ENCODE measurements at places on chromosomes 16 and 17.

DNA sequence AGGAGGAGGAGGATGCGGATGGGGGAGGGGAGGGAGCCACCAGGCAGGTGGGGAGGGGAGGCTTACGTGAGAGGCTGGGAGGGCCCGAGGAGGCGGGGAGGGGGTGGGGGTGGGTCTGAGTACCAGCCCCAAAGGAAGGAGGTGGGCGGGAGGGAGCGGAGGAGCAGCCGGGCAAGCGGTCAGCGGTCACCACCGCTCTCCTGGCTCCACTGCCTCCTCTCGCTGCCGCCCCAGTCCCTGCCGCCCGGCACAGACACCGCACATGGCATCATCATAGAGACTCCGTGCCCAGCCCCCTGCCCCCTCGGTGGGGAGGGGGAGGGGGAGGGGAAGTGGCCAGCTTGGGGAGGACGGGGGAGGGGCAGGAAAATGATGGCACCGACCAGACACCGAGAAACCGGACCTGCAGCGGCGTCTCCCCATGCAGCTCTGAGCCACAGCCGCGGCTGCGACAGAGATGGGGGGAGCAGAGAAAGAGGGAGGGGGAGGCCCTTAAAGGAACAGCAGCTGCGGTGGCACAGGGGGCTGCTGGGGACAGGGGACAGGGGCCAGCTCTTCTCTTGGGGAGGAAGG, at the start of gene TLCD3B:
TSS of gene TLCD3B (minus strand) at position 431 of the 573 bp plus-strand sequence. CDS start 744 bp downstream, outside the sequence.
- no peak for DNase-seq

- DNase-seq: no peak
These were observed 524.8 kb downstream of the TOX3 start for GRCh38 chr16:52022177-52022576.

DNA sequence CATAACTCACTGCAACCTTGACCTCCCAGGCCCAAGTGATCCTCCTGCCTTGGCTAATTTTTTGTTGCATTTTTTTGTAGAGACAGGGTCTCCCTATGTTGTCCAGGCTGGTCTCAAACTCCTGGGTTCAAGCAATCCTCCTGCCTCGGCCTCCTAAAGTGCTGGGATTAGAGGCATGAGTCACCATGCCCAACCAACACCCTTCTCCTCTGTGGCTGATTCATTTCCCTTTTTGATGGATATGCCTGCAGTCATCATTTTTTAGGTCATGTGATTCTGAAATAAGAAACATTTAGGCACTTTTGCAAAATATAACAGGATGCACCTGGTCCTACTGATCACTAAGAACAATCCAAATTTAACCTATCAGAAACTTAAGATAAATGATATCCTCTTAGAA, 44.0 kb upstream of the YPEL2 start:
- peak; percentile 27 for DNase-seq

DNA sequence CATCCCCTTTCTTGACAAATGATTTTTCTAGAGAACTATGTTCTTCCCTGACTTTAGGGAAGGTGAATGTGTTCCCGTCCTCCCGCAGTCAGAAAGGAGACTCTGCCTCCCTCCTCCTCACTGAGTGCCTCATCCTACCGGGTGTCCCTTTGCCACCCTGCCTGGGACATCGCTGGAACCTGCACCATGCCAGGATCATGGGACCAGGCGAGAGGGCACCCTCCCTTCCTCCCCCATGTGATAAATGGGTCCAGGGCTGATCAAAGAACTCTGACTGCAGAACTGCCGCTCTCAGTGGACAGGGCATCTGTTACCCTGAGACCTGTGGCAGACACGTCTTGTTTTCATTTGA, 7.4 kb downstream of the NAT9 start:
- no peak for DNase-seq

DNA sequence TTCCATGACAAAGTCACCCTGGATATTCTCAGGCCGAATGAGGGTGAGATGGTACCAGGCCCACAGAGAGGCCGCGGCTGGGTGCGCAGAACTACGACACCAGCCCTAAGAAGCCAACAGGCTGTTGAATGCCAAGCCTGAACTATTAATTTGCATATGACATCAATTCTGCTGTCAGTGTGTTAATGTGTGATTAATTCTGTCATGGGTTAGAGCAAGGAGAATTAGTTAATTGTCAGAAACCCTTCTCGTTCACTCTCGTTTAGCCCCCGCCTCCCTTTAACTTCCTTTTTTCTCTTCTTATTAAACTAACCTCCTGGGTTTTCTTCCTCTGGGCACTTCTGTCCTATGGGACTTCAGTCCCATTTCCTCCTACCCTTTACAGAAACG, 123.4 kb downstream of the ZFHX3 start:
- DNase-seq: no peak
